ENCODE measurements at places on chromosomes 4 and X.
A peak's percentile ranks its signal among the peaks of the same experiment; 100 is the strongest.

DNA sequence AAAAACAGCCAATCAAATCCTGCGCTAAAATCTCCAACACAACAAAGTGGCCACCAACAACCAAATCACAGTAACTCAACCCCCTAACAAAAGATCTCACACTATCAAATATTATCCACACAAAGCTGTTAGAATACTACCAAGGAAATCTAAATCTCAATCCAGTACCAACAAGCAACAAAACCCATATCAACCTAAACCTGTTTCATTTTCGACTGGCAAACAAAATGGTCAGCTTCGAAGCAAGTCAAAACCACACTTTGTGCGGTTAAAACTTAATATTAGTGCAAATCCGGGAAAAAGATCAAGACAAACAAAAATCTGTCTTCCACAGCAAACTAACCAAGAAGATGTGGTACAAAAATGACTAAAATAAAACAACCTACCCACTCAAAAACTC lies 28.7 kb upstream of the MUC7 start:
- no peak for DNase-seq

DNA sequence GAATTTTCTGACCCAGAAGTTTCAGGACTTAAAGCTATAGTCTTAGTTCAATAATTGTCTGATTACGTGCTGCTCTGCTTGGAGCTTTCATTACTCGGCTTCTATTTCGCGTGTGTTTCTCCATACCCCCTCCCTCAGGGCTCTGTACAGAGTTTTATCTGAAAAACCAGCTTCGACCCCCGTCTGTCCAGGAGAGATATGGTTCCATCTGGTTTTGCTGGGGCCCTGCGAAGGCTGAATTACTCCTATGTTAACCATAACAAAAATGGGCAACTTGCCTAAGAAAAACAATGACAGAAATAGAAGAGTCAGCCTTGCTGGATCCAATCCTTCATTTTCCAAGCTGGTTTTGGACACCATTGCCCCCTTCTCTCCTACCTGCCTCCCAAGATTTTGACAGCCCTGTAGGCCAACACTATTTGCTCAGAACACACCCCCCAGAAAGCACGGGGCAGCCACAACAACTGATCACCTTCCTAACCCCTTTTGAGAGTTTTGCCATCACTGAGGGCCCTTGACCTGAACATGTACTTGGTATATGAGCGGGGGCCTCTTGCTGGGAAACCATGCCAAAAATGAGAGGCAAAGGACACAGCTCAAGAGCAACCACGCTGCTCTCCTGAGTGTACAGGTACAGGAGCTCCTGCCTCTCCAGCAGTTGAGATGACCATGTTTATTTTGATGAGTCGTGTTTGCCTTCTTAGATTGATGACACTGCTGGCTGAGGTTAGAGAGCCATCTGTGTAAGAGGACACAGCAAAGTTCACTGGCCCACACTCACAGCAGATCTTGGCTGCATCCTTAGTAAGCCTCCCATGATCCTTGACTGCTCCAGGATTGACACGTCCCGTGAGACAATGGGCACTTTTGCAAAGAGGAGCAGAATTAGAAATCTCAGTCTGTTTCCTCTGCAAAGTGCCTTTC lies 36.2 kb upstream of the ATP6AP2 start:
- DNase-seq: no peak

GRCh38 chr4:2330091-2331042 lies 68.5 kb upstream of the MXD4 start:
- peak; percentile 82 for DNase-seq

- no peak for DNase-seq
These were observed 296.9 kb downstream of the GRID2 start for GRCh38 chr4:92600638-92601037.

- DNase-seq: no peak
These were observed 235.4 kb downstream of the SPRY1 start for GRCh38 chr4:123631786-123632692.

DNA sequence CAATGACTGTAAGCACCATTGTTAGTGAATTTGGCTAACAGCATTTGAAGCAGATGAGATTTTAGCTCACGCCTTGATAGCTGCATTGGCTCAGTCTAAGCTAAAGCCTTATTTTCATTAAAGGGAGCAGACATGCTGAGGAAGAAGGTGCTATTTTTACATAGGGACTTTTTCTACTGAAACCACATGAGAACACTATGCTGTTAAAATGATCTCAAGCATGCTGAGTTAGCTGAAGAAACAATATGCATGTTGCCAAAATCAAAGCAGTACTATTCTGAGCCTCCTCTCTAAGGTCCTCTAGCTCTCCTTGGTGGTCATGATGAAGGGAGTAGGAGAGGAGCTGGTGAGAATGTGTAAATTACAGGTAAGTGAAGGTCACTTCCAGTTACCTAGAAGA lies 134.4 kb upstream of the JADE1 start:
- no peak for DNase-seq
